Activated CD8-positive, alpha-beta memory T cell treated with anti-CD3 and anti-CD28 coated beads for 48 hours (primary cell): ENCODE measurements at places on chromosomes 1 and 21.

DNA sequence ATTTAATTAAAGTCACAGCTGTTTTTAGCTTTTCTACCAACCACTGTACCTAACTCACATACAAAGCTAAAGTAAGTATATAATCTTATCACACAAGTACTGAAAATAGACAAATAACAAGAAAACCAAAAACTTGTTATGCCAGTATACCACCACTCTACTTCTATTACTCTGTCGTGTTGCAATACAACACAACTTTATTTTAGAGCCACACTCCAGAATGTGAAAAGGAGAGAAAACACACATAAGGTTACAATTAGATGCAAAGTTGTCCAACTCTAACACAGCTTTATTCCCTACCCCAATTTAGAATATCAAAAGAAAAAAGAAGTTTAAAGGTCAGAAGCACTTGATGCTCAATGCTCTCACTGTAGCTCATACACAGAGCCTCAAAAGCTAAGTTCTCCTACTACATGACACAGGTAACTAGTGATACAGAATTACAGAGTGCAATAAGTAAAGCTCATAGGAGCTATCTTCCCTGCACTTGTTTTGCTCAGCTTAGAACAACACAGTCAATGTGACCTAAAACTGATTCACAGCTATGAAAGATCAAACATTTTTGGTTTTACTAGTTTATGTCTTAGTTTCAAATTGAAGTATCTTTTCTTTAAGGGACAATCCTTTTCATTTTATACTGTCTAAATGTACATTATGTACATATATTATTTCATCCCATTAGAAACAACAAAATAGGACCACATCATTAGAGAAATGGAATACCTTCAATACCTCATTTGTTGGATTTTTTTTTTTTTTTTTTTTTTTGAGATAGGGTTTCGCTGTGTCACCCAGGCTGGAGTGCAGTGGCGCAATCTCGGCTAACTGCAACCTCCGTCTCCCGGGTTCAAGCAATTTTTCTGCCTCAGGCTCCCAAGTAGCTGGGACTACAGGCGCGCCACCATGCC, 29.2 kb downstream of the EYA3 start:
- no peak for DNase-seq

- DNase-seq, result no peak
Observed at GRCh38 chr1:2493691-2494322, 17.7 kb downstream of the PLCH2 start.

DNA sequence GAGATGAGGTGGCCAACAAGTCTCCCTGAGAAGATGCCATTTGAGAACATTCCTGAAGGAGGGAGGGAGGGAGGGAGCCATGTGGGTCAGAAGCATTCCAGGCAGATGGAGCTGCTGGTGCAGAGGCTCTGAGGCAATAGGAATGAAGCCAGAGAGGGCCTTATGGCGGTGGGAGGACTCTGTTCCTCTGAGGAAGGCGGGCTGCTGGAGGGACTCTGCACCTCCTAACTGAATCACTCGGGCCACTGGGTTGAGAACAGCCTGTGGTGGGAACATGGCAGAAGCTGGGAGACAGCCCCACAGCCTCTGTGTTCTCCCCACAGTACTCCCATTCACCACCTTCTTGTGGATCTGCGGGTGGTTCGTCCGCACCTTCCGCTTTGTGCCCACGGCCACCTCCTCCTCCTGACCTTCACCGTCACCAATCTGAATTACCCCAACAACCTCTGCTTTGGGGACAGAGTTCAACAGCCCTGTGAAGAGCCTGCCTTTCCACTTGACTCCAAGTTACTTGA, 2.4 kb upstream of the TMEM125 start:
- no peak for DNase-seq

DNA sequence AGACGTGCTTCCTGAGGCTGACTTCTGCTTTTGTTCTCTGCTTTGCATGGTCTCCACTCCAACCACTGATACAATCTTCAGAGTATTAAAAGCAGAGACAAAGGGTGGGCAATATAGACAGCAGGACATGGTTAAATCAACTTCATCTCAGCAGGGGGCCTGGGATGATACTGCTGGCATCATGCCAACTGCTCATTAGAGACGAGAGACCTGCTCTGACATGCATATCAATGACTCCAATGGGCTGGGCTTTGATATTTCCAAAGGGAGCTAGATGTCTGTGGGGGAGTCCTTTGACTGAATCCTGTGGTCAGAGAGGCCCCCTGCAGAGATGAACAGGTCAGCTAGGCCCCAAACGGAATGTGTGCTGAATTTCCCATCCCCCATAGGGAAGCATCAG, 106.6 kb downstream of the ACTL8 start:
- DNase-seq, result no peak

DNA sequence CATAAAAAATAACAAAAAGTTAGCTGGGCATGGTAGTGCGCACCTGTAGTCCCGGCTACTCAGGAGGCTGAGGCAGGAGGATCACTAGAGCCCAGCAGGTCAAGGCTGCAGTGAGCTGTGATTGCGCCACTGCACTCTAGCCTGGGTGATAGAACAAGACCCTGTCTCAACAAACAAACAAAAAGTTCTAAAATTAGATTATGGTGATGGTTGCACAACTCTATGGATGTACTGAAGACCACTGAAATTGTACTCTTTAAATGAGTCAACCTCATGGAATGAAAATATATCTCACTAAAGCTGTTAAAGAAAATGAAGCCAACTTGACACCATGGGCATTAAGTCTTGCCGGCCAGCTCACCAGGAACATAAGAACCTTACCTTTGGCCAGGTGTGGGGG, 9.1 kb downstream of the MRAP start:
- DNase-seq, result no peak

DNA sequence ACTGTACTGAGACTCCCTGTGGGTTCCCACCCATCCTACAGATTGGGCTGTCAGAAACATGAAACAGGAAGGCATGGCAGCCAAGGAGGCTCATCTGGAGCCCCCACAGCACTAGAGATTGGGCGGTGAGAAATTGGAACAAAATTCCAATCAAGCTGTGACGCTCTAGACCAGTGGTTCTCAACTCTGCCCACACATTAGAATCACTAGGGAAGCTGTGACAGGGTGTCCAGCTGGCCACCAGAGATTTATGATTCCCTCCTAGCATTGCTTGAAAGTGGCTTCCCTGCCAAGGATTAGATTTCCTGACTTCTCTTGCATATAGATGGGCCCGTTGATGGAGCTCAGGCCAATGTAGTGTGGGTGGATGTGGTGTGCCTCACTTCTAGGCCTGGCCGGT, 187.5 kb upstream of the ZC3H12A start:
- no peak for DNase-seq

GRCh38 chr1:230191079-230191804, 124.2 kb downstream of the GALNT2 start:
- DNase-seq, result no peak

GRCh38 chr1:27392778-27393635, 585 bp downstream of the GPR3 start:
- no peak for DNase-seq

GRCh38 chr21:30480145-30480544, at the start of gene KRTAP19-1:
Gene KRTAP19-1 (minus strand): TSS chr21:30480367. CDS start chr21:30480317, 50 bp downstream.
- no peak for DNase-seq

GRCh38 chr1:167509587-167509986, 8.7 kb downstream of the CD247 start:
- DNase-seq, result no peak

DNA sequence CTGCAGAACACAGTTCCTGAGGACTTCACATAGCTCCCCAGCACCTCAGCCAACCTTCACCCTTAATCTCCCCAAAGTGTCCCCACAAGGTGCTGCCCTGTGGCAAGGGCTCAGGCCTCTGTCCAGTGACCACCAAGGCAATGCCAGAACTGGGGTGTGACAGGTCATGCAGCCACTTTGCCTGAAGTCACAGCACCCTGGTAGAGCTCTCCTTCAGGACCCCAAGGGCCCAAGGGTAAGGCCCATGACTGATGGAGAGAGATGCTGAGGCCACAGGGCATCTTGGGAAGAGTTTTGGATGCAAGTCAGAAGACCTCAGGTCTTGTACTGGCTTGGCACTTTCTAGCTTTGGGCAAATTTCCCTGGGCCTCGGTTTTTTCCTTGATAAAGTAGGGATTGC, 783 bp upstream of the FCMR start:
- no peak for DNase-seq

DNA sequence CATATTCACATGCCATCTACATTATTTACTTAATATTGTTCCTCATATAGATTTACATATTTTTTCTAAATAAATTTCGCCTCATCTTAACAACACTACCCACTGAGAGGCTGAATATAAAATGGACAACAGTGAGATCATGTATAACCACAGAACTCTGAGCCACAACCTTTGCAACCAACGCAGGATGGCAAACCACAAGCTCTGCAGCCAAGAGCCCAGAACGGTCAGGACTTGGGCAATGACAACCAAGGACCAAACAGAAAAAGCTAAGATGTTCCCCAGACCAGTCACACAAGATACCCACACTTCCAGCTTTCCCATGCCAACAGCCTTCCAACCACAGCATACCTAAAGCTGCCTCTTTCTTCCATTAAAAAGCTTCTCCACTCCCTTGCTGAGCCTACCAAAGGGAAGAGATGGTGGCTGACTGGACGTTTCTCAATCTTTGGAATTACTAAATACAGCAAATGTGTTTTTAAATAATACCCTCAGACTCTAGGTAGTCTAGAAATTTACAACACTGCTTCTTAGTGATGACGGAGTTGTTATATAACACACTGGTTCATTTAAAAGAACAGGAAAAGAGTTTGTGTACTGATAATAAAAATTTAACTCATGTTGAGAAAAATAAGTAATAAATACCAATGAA, 117.9 kb downstream of the AKT3 start:
- no peak for DNase-seq

GRCh38 chr1:179788259-179788658, 45.2 kb downstream of the FAM163A start:
- no peak for DNase-seq

- DNase-seq, result no peak
Observed at GRCh38 chr1:41486371-41487125, 2.1 kb upstream of the EDN2 start.

DNA sequence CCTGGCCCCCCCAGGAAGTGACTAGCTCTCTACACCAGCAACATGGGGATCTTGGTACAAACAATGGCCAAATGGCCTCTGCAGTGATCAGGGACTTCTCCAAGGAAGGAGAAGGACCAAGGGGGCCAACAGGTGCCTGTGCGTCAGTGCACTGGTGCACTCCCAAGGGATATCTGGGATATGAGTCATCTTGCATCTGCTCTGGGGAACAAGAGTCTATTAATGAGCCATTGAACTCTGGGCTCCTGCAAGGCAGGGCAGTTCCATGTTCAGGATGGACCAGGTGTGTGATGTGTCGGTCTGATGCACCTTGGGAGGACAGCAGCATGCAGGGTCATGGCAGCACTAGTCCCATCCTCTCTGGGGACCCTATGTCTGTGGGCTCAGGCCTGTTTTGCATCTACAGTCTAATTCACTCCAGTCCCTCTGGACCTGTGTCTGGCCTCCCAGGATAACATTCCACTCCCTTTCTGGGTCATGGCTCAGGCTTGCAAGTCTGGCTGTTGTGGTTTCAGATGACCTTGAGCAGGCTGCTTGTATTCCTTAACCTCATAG, 125.3 kb downstream of the TRABD2B start:
- no peak for DNase-seq

DNA sequence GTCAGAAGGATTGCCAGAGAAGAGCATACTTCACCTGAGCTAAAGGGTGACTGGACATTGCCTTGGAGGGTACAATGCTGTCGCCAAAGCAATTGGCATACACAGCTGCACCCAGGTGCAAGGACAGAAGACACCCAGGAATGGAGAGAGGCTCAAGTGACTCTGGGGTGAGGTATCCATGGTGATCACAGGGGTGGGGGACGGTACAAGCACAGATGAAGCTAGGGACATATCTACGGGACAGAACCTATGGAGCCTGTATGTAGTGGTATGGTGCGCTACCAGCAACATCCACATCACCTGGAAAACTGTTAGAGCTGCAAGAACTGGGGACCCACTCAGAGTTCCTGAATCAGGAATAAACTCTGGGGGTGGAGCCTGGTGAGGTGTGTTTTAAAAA, 286.1 kb downstream of the PCP4 start:
- no peak for DNase-seq

GRCh38 chr1:201538612-201539551, at the start of gene NAV1:
Gene NAV1 (plus strand): TSS chr1:201539127. CDS start chr1:201622885, 83,758 bp downstream.
- no peak for DNase-seq

GRCh38 chr1:162913345-162913744, 52.4 kb upstream of the CCDC190 start:
- DNase-seq, result no peak

DNA sequence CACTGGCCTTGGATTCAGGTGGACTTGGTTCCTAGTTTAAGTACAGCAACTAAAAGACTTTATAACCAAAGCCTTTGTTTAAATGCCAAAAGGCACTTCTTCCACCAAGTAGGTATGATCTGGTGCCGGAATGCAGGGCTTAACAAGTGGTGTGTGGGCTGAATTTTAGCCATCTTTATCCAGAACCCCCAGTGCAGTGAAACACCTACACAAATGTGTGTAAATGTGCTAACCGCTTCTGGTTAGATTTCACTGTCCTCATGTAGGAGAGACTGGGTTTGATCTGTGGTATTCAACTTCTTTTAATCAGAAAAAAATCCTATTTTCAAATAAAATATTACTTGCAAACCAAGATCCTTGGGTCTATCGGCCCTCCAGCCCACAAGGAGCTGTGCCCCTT, 10.3 kb downstream of the SLAMF1 start:
- DNase-seq, result no peak

GRCh38 chr1:227489572-227489971, 73.8 kb upstream of the ZNF678 start:
- DNase-seq, result no peak

DNA sequence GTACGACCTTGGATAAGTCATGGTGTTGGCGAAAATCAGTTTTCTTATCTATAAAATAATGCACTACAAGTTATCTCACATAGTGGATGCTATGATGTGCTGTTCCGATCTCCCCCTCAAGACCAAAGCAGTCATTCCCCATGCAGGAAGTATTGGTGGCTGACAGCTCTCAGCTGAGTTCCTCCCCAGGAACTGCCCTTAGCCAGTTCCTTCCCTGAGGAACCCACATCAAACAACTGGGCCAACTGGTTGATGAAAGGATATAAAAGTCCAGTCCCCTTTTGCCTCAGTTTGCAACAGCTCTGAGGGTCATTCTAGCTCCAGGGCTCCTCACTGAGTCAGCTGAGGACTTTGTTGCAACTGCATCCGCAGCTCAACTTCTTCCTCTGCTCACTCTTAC, 16.1 kb upstream of the SLAMF1 start:
- DNase-seq, result no peak

DNA sequence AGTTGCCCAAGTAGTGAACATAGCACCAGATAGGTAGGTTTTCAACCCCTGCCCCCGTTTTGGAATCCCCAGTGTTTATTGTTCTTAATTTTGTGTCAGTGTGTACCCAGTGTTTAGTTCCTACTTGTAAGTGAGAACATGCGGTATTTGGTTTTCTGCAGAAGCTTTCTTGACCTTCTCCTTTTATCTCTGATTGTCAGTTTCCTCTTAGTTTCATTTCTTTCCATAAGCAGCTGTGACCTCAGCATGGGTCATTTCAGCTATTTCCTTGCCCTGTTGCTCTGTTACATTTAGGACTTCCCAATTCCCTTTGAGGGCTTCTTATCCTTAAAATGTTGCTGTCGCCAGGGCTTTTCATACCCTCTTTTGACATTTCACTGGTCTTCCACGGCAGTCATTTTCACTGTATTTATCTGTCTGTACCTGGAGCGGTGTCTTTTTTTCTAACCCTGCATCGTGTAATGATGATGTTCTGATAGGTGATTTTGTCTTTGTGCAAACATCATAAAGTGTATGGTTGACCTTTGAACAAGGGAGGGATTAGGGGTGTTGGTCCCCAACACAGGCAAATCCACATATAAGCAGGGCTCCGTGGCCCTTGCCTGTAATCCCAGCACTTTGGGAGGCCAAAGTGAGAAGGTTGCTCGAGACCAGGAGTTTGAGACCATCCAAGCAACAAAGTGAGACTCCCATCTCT, 15.0 kb downstream of the ITSN1 start:
- DNase-seq, result no peak
